ENCODE measurements at places on chromosomes 6 and 20. TPM values are rescaled to one million over a fixed set of nuclear protein-coding genes. Genes with fewer than 3 reads are reported as not detected.

GRCh38 chr20:37327748-37328147 lies 18.2 kb upstream of the SRC start:
- DNase-seq: no peak
- no peak overlapping the region for H3K4me3 ChIP-seq
- H3K36me3 ChIP-seq: no peaks in the 10 kb centered on the region
- H3K27me3 ChIP-seq: no peaks in the 10 kb centered on the region

RNF39 gene
- not detected for total RNA-seq

ADGRF5 gene
- not detected for total RNA-seq

- no peaks in the 10 kb centered on the region for H3K4me1 ChIP-seq
- H3K27ac ChIP-seq: no peak overlapping the region
- no peak overlapping the region for H3K4me3 ChIP-seq
Observed at GRCh38 chr20:16283307-16283706, 289.9 kb downstream of the KIF16B start.

PRRT1 gene
- total RNA-seq: 0.43 TPM

SYTL3 gene
- 180 TPM for total RNA-seq

- H3K27ac ChIP-seq: no peak overlapping the region
- peaks cover 5% of the 10 kb centered on the region for H3K4me1 ChIP-seq
- no peak overlapping the region for H3K4me3 ChIP-seq
- H3K27me3 ChIP-seq: peaks cover 13% of the 10 kb centered on the region
- DNase-seq: no peak
Observed at GRCh38 chr6:163391985-163392384, 22.5 kb upstream of the QKI start.

TPD52L1 gene
- 1.4 TPM for total RNA-seq

DNA sequence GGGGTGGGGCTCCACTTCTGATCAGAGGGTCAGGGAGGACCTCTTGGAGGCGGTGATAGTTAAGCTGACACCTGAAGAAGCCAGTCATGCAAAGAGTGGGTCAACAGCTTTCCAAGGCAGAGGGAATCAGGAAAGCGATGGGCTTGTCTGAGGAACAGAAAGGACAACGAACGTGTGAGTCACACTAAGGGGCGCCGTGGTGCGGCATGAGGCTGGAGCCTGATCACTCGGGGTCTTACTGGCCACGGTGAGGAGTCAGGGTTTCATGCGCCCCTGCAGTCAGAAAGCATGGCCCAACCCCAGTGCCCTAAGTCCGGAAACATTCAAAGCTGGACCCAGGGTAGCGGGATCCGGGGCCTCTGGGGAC lies 50.6 kb upstream of the SLC32A1 start:
- DNase-seq: peak; percentile 24
- no peak overlapping the region for H3K27ac ChIP-seq
- peaks cover 5% of the 10 kb centered on the region for H3K4me1 ChIP-seq
- H3K4me3 ChIP-seq: peak overlapping the region; percentile 63
- no peaks in the 10 kb centered on the region for H3K36me3 ChIP-seq
- H3K27me3 ChIP-seq: peaks cover 12% of the 10 kb centered on the region

DNA sequence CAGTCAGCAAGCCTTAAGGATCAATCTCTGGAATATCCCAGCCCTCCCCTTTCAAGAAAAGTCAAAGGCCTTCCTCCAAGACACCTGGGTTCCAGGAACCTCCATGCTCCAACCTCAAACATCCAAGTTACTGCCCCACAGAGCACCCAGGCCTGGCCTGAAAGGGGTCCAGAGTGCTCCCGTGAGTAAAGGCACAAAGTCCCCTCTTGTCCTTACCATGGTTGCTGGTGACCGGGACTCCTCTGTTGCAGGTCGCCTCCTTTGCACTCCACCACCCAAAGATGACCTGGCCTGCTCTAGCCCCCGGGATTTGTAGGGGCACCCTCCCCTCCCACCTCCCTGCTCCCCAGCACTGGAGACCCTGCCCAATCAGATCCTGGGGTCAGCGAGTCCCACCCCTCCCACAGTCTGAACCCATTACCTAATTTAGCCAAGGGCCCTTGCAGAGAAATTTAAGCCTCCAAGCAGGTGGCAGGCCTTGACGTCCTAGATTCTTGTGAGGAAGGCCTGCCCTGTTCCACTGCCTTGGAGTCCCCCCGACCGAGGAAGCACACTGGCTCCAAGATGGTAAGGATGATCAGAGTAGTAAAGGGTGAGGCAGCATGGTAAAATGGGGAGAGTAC lies at the start of gene TNNC2:
TNNC2 (minus strand) TSS at position 283 of the 623 bp plus-strand sequence; CDS start at position 219, 64 bp downstream.
- H3K27ac ChIP-seq: no peak within 1 kb of the TSS
- no peak for DNase-seq
- H3K4me3 ChIP-seq: no peak within 1 kb of the TSS
- no peaks in the 10 kb centered on the region for H3K36me3 ChIP-seq
- H3K27me3 ChIP-seq: peaks cover 25% of the 10 kb centered on the region

GRCh38 chr20:21557241-21558020 lies 43.6 kb upstream of the NKX2-2 start:
- peak overlapping the region; percentile 44 for H3K4me3 ChIP-seq
- peaks cover 49% of the 10 kb centered on the region for H3K4me1 ChIP-seq
- DNase-seq: peak; percentile 52
- peaks cover 6% of the 10 kb centered on the region for H3K27me3 ChIP-seq
- no peaks in the 10 kb centered on the region for H3K36me3 ChIP-seq
- peak overlapping the region; percentile 47 for H3K27ac ChIP-seq

DNA sequence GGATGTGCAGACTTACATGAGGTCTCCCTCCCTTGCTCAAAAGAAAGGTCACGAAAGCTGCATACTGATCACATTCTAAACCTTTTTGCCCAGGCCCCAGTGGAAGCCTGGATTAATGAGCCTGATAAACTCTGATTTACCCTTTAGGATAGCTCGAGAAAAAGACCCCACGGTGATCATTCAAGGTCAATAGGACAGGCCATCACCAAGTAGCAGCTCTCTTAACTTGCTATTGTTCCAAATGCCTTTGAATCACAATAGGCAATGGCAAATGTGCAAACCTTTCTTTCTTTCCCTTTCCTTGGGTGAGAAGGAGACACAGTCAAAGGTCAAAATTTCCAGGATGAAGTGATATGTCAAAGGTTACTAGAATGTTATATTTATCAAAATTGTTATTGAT lies 327.3 kb downstream of the HDGFL1 start:
- no peaks in the 10 kb centered on the region for H3K27me3 ChIP-seq
- no peaks in the 10 kb centered on the region for H3K4me1 ChIP-seq

CALHM4 gene
- not detected for total RNA-seq

KHDC1L gene
- not detected for total RNA-seq

GRCh38 chr6:119129968-119130484 lies 51.6 kb upstream of the FAM184A start:
- H3K4me3 ChIP-seq: no peak overlapping the region
- peaks cover 6% of the 10 kb centered on the region for H3K4me1 ChIP-seq
- no peak for DNase-seq
- no peaks in the 10 kb centered on the region for H3K36me3 ChIP-seq
- H3K27ac ChIP-seq: no peak overlapping the region

- H3K4me3 ChIP-seq: no peak overlapping the region
- peaks cover 6% of the 10 kb centered on the region for H3K27me3 ChIP-seq
- DNase-seq: no peak
- H3K27ac ChIP-seq: no peak overlapping the region
Observed at GRCh38 chr6:155454008-155454407, 1.6 kb downstream of the NOX3 start.
